NCI-H524 treated with DMSO at 0.1 percent for 48 hours (cell line): ENCODE measurements at places on chromosomes 16 and 17.

GRCh38 chr17:19482576-19482975, 51.1 kb upstream of the SLC47A1 start:
- DNase-seq: no peak

DNA sequence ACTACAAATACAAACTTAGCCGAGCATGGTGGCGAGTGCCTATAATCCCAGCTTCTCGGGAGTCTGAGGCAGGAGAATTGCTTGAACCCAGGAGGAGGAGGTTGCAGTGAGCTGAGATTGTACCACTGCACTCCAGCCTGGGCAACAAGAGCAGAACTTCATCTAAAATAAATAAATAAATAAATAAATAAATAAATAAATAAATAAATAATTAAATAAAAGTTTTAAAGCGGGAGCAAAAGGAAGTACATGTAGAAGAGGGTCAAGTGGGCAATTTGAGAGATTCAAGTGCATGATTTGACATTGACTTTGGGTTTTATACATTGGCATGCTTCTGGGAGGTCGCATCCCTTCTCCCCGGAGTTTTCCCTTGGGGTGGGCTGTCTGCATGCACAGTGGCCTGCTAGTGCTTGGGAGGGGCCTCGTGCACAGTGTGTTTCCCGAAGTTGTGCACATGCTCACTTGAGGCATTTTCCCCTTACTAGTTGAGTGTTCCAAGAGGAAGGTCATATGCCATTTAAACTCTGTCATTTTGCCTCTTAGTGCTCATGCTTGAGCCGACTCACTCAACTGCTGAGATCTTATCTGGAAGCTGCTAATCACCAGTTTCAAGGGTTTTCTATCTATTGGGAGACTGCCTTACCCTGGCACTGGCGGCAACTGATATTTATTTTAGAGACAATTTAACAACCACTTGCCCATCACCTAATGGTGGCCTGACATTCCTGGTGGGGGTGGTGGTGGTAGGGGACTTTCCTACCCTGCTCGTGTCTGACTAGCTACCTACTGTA, 193.2 kb upstream of the MPHOSPH6 start:
- no peak for DNase-seq

- no peak for DNase-seq
Measured at GRCh38 chr16:30076276-30076791, 540 bp downstream of the PPP4C start.

- DNase-seq: no peak
Measured at GRCh38 chr17:44350733-44351226, 5.7 kb downstream of the GRN start.

DNA sequence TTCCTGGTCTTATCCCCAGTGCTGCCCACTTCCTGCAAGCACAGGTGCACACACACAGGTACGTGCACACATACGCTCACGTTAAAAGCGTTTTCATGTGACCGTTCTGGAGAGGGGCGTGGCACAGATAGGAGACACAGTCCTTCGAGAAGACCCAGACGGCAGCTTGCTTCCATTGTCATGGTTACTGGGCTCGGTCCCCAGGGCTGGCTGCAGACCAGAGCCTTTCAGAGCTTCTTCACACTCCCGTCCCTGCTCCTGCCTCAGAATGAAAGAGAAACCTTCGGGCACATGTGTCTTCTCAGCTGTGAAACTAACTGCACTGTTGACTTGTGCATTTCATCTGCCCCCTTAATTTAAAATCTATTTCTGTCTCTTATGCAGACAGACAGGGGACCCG, 154.2 kb downstream of the PITPNC1 start:
- DNase-seq: no peak

DNA sequence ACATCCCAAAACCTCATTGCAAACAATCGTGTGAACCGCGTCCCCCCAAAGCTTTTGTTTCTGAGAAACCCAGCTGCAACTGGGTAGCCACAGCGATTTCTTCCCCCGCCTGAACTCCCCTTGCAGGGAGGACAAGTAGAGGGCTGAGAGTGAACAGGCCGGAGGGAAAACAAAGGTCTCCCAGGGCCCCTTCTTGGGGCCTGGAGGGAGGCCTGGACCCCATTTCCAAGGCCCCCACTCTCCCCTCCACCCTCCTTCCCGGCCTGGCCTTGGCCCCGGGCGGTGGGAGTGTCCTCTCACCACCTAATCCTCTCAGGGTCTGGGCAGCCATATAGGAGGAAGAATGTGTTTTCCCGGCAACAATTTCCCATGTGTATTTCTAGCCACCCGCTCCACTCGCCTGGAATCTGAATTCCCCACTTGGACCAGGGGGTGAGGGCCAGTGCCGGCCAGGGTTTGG, 2.6 kb downstream of the GLIS2 start:
- DNase-seq: no peak

GRCh38 chr16:59249011-59249410, 514.9 kb upstream of the GOT2 start:
- no peak for DNase-seq
